ENCODE measurements at places on chromosomes 11 and 22. TPM values are rescaled to one million over a fixed set of nuclear protein-coding genes. Genes with fewer than 3 reads are reported as not detected.

- no peaks in the 10 kb centered on the region for H3K36me3 ChIP-seq
- no peaks in the 10 kb centered on the region for H3K27me3 ChIP-seq
Observed at GRCh38 chr22:39648630-39648950, 78.0 kb downstream of the CACNA1I start.

DNA sequence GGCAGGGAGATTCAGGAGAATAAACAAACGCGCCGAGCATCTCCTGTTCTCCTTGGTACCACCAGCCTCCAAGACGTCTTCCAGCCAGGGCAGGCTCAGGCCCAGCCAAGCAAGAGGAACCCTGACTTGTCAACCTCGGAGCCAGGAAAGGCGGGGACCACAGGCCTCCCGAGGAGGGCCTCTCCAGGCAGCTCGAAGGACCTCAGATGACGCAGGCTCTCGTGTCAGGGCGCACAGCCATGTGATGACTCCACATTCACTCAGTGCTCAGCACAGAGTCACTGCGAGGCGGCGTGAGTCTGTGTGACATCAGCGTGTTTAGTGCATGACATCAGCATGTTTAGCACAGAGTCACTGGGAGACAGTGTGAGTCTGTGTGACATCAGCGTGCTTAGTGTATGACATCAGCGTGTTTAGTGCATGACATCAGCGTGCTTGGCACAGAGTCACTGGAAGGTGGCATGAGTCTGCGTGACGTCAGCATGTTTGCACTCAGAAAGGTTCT, 241.4 kb downstream of the BRD1 start:
- H3K4me3 ChIP-seq = no peak overlapping the region
- peak; percentile 2 for DNase-seq
- H3K36me3 ChIP-seq = no peaks in the 10 kb centered on the region
- no peak overlapping the region for H3K27ac ChIP-seq

DNA sequence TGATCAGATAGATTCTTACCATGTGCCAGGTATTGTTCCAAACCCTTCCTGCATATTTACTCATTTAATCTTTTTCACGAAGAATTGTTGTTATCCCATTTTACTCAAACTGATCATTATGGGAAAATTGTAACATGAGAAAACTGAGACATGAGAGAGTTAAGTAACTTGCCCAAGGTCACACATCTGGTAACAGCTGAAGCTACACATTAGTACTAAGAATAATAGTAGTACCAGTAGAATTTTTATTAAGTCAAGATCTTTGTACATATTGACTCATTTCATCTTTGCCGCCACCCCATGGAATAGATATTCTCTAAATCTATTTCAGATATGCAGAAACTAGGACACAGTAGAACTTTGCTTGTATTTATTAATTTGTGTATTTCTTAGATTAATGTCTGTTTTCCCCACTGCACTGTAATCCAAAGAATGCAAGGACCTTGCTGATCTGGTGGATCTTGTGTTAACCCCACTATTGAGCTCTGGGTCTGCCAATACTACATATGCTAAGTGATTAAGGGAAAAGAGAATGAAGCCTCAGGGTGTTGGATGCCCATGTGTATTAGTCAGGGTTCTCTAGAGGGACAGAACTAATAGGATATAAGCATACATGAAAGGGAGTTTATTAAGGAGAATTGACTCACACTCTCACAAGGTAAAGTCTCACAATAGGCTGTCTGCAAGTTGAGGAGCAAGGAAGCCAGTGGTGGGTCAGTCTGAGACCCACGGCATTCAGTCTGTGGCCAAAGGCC, 72.8 kb downstream of the PARVA start:
- no peak overlapping the region for H3K4me3 ChIP-seq
- no peak overlapping the region for H3K27ac ChIP-seq
- H3K27me3 ChIP-seq = no peaks in the 10 kb centered on the region
- peaks cover 20% of the 10 kb centered on the region for H3K4me1 ChIP-seq

DNA sequence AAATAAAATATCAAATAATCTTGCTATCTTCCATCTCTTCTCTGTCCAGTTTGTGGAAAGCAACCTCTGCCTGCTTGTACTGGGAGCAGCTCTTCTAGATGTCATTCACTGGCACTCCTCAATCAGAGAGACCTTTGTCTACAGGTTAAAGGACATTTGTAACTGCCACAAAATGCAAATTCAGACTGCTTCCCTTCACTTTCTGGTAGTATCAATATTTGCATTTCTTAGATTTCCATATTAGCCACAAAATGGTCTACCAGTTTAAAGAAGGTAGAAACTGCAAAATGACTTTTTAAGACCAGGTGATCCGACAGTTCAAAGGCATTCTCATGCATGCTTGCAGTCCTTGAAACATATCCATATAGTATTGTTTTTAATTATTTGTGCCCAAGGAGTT, 51.7 kb upstream of the RCN1 start:
- peaks cover 47% of the 10 kb centered on the region for H3K27me3 ChIP-seq
- no peaks in the 10 kb centered on the region for H3K36me3 ChIP-seq
- no peaks in the 10 kb centered on the region for H3K4me1 ChIP-seq
- no peak overlapping the region for H3K27ac ChIP-seq

DNA sequence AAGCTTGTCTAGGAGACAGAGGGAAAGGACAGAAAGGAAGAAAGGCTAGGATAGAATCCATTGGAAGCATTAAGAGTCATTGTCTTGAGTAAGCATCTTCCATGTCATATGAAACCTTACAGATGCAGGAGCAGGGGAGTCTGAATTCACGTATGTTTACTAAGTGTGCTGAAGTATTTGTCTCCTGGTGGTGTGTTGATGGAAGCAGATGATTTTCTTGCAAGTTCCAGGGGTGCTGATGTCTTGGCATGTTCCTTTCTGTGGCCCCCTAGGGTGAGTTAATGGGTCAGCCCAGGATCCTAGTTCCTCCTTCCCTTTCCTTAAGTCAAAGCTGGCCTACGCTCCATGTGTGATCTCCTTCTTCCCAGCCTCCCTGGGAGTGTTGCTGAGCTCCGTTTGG, 110.2 kb downstream of the TEAD1 start:
- H3K27me3 ChIP-seq = no peaks in the 10 kb centered on the region
- no peak overlapping the region for H3K4me3 ChIP-seq
- H3K27ac ChIP-seq = no peak overlapping the region
- peaks cover 19% of the 10 kb centered on the region for H3K4me1 ChIP-seq
- no peaks in the 10 kb centered on the region for H3K36me3 ChIP-seq
- DNase-seq = no peak

- no peaks in the 10 kb centered on the region for H3K27me3 ChIP-seq
- no peak overlapping the region for H3K27ac ChIP-seq
- no peak overlapping the region for H3K4me3 ChIP-seq
- no peak for DNase-seq
- H3K4me1 ChIP-seq = peaks cover 32% of the 10 kb centered on the region
Observed at GRCh38 chr11:16959602-16960001, 54.6 kb downstream of the PLEKHA7 start.

GRCh38 chr22:37525073-37525745, 6.0 kb upstream of the CARD10 start:
- H3K4me1 ChIP-seq = peaks cover 28% of the 10 kb centered on the region
- H3K4me3 ChIP-seq = no peak overlapping the region
- H3K36me3 ChIP-seq = no peaks in the 10 kb centered on the region

GRCh38 chr11:73866095-73866579, 10.5 kb downstream of the COA4 start:
- H3K4me3 ChIP-seq = no peak overlapping the region
- H3K27ac ChIP-seq = 0 out of 2 replicates have a peak overlapping the region, but pooled peaks have one; percentile 1
- peak; percentile 56 for DNase-seq
- H3K4me1 ChIP-seq = peaks cover 27% of the 10 kb centered on the region
- peaks cover 8% of the 10 kb centered on the region for H3K36me3 ChIP-seq

GRCh38 chr11:63212742-63213141, 30.7 kb downstream of the SLC22A25 start:
- DNase-seq = peak; percentile 70
- H3K27me3 ChIP-seq = peaks cover 44% of the 10 kb centered on the region
- no peak overlapping the region for H3K4me3 ChIP-seq

GRCh38 chr22:28544431-28544868, 135.2 kb downstream of the TTC28 start:
- H3K4me3 ChIP-seq = no peak overlapping the region
- no peak overlapping the region for H3K27ac ChIP-seq
- no peaks in the 10 kb centered on the region for H3K36me3 ChIP-seq
- DNase-seq = peak; percentile 22
- no peaks in the 10 kb centered on the region for H3K27me3 ChIP-seq

- H3K36me3 ChIP-seq = no peaks in the 10 kb centered on the region
- no peak overlapping the region for H3K4me3 ChIP-seq
- no peak overlapping the region for H3K27ac ChIP-seq
- no peaks in the 10 kb centered on the region for H3K27me3 ChIP-seq
Observed at GRCh38 chr22:44505796-44506354, 7.8 kb upstream of the RTL6 start.

- peak; percentile 18 for DNase-seq
- no peak overlapping the region for H3K4me3 ChIP-seq
- H3K4me1 ChIP-seq = no peaks in the 10 kb centered on the region
Observed at GRCh38 chr11:9808943-9809342, 145.1 kb downstream of the SWAP70 start.

The MS4A12 gene
- total RNA-seq = not detected

The SLC22A9 gene
- total RNA-seq = not detected

The APOL1 gene
- not detected for total RNA-seq

The PAAF1 gene
- 13.3 TPM for total RNA-seq

The RTN4RL2 gene
- total RNA-seq = 6.5 TPM

The CCDC116 gene
- total RNA-seq = not detected
